ENCODE measurements at places on chromosomes 7 and 10.
A peak's percentile ranks its signal among the peaks of the same experiment; 100 is the strongest.

DNA sequence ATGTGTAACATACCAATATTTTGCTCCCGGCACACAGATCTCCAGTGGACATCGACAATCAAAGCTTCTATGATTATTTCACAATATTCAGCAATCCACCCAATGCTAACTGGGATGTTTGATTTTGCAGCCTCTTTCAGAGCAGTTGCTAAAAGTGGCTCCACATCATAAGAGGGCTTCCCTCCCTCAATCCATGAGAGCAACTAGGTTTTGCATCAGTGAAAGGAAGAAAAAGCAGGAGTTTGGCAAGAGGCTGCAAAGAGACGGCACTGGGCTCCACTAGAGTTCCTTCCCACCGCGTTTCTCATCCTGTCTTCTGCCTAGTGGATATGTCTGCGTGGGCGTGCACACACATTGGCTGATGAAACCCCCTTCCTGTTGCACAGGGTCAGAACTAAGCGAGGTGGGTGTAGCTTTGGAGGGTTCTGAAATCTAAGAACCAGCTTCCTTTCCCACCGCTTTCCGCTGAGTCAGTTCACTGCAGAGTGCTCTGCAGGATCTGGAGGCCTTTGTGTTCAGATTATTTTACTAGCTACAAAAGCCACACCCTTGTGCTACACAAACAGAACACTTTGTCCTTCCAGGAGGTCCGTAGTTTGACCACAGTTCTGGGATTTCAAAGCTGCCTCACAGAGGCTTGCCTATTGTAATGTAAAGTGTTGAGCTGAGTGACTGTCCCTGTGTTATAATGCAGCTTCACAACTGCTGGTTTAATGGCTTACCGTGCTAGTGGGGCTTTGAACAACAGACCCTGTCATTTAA lies 28.1 kb downstream of the ARL4A start:
- DNase-seq, result peak; percentile 92

DNA sequence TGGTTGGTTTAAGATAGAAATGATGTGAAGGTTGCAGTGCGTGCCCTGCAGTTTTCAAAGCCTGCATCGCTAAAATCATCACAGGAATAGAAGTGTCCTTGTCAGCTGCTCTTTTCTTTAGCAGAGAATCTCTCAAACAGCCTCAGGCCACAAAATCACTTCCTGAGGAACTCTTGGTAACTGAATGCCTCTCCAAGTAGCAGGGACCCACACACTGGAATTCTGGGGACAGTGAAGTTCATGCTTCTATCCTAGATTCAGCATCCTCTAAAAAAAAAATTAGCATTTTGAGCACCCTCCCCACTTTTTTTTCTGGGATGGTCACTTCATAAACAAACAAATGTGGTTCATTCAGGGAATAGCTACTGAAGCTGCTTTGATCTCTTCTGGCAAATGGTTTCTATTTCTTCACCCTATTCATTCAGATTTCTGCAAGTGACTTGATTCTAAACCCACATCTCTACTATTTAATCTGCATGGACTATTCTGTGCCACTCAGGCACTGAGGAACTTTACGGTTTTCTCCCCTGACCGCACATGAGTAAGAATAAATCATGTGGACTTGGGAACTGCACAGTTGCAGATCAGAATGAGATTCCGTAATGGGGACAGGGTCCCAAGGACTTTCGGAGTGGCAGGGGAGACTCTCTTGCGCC lies 306.9 kb downstream of the FRMD4A start:
- DNase-seq, result no peak

DNA sequence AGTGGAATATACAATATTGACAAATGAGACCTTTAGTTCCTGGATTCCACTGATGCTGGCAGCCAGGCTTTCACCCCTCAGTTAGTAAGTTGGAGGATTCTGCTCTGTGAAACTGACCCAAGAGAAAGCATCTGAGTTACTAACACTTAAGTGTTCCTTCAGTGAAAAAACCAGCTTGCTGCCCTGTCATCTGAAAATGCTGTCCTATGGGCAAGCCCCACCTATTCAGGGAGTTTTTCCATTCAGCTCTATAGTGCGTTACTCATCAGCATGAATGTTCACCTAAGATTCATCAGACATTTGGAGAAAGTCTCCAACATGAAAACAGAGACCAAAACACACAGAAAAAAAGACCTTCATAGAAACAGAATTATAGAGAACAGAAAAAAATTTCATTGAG lies 37.9 kb downstream of the PRPF18 start:
- DNase-seq, result no peak

GRCh38 chr7:30738026-30738915 lies 13.7 kb upstream of the INMT start:
- no peak for DNase-seq

DNA sequence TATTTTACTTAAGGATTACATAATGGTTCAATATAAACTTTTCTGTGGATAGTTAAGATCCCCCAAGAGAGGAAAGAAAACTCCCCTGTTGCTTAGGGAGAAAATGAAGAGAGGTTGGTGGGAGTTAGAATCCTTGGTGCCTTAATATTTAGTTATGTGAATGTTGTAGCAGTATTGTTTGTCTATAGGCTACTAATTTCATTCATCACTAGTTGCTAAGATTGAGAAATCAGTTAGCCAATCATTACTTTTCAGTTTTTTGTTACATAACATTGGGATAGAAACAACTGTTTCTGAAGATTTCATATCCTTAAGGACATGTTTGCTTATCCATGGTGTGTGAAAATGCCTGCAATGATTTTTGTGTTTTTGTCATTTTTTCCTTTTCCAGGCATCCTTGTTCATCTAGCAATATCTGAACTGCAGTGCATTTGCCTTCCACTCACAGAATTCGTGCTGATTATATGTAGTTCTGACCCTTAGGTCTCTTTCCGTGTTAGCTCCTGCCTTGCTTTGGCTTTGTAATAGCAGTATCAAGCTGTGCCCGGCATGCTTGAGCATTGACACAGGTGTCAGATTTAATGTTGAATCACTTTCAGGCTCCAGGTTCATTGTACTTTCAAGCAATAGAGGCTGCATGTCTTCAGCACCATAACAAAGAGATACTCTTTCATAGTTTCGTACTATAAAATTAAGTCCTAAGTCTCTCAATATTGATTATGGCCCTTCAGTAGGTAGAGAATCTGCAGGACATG lies 85.0 kb downstream of the PODXL start:
- DNase-seq, result no peak

DNA sequence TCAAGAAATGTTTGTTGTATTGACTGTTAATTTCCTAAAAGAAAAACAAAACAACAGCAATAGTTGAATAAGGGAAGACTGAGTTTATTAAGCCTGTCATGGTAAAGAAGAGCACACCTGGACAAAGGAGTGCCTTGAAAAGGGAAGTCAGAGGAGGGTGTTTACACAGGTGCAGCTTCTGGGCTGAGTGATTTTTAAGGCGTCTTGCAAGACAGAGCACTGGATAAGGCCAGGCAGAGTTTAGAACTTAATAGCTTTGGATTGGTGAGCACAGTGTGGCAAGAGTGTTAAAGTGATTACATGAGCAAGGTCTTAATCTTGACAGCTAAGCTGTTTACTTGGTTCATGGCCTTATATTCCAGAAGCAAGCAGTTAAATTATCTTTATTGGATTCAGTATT lies 423.2 kb downstream of the CNTNAP2 start:
- no peak for DNase-seq

DNA sequence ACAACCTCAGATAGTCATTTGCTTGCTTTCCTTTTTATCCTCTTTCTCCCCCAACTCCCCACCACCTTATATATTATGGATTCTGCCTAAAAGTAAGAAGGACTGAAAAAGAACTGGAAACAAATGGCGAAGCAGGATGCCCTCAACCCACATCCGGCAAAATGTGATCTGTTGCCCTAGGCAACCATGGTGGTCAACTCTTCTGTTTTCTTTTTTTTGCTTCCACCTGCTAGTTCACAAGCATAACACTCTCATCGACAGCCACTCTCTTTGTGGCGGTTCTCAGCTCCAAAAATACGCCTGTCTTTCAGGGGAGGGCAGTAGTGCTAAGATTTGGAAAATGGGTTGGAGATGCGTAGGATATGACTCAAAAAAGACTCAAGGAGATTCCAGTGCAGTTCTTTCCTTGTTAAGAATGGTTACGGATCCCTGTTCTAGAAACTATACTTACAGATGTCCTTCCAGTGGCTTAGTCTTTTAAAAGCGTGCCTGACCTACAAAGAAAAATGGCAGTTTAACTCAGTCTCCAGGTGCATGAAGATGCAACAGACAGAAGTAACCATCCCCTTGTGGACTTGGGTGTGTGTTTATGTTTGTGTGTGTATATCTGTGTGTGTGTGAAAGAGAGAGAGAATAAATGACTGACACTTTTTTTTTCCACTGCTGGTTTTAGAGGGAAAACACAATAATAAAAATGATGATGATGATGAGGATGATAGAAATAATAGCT lies 10.7 kb downstream of the APBB1IP start:
- DNase-seq, result no peak

DNA sequence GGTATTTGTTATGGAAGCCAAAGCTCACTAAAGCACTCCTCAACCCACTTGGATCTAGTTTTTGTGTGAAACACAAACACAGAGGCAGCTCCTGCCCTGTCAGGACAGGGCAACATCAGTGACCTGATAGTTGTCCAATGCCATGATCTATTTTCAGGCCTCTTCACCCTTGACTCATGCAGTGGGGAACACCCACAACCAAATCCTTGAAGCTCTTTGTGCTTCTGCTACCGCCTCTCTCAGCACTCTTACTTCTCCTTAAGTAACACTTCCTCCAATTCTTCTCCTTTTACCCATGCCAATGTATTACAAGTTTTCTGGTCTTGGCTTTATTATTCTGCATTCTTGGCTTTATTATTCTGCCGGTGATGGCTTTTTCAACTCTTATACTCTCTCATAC lies 425.3 kb downstream of the INHBA start:
- no peak for DNase-seq

- DNase-seq, result peak; percentile 77
These were observed 24.2 kb downstream of the TACR2 start for GRCh38 chr10:69392481-69393000.

GRCh38 chr10:51074238-51075028 lies at the start of gene PRKG1:
PRKG1 (plus strand) TSS chr10:51074487.
- peak; percentile 78 for DNase-seq

- DNase-seq, result peak; percentile 81
These were observed 2.0 kb upstream of the ZMYND11 start for GRCh38 chr10:132946-133898.

DNA sequence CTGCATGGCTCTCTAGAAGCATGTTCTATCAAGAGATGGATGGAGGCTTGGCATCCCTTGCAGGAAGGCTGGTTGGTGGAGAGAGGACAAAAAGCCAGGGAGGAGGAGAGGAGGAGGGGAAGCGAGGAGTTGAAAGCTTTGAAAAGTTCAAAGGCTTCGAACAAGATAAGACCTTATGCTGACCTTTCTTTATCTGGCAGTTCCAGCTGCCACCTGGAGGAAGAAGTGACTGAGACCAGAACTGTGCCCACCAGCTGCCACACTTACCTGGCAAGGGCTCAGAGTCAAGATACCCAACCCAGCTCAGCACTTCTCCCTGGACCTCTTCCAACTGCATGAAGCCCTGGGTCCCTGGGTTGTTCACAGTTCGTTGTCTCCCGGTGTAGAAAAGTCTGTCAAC lies 14.8 kb downstream of the CCL24 start:
- DNase-seq, result no peak

DNA sequence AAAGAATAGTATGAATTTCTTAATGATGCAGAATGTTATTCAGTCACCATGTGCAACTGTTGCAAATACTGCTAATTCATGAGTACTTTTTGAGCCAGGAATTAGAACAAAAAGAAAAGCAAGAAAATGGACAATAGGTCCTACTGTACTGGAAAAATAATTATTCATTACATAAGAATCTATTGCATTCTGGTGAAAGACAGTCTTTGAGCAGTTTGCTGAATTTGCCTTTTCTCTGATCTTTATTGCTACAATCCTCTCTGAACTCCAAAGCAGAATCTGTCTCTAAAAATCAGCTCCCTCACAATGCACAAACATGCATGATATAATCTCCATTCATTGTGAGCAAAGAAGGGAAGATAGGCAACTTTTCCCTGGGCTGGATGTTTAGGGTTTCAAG lies 12.8 kb downstream of the IFIT2 start:
- no peak for DNase-seq

DNA sequence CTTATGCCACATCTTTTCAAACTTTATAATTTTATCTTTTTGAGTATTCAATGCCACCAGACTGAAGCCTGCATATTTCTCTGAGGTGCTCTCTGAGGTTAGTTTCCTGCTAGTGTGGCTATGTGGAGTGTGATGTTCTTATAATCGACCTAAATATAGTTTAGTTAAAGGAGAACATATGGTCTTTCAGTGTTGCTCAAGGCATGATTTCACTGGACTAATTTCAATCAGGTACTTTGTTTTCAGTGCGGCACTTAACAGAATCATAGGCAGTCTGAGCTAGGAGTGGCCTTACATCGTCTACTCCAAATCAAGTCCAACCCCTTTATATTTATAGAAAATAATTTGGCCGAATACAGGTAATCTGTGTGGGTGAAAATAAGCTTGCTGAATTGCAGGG lies 134.2 kb downstream of the NXPH1 start:
- DNase-seq, result no peak

DNA sequence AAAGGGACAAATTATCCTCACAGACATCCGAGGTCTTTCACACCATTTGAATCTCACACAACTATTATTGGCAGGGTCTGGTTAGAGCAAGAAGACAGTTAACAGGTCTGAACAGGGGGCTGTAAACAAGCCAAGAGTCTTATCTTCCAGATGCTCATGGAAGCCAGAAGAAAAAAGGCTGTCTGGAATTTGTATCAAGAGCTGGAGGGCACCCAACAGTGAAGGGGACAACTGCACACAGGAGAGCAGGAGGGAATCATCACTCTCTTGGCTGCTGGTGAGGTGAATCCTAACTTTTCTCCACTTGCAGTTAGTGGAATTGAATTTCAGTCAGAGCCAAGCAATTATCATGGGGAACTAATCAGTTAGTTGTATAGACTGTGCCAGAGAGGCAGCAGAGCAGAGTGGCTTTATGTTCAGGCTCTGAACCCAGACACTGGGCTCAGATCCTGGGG lies 880.2 kb upstream of the AUTS2 start:
- no peak for DNase-seq

DNA sequence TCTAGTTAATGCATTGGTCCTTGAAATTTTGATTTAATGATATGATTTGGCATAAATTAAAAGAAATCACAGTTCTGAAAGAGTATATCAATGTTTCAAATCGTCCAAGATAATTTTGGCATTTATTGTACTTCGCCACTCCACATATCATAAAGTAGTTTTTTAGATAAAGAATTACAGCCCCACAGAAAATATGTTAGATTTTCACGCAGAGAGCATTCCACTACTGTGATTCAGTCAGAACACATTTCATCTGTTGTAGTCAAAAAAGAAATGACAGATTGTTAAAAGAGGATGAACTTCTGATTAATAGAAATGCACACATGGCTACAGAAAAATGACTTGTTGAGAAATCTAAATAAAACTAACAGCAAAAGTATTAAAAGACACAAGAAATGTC lies 1063.5 kb upstream of the LRRN3 start:
- no peak for DNase-seq

- DNase-seq, result peak; percentile 63
These were observed 25.7 kb upstream of the FAM180A start for GRCh38 chr7:135774284-135774683.

DNA sequence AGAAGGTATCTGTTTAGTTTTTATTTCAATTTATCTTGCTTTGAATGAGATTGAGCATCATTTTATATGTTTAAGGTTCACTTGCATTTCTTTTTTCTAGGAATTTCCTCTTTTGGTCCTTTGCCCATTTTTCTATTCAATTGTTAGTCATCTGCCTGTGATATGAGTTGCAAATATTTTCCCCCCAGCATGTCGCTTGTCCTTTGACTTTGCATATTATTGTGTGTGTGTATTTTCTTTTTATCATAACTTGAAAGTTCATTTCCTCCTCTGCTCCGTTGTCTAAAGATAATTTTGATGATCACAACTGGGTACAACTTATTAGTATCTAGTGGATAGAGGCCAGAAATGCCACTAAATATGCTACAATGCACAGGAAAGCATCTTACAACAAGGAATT lies 132.7 kb upstream of the MDFIC start:
- peak; percentile 62 for DNase-seq

Data from fibroblast of upper back skin (primary cell).